NCI-H2081 treated with DMSO at 0.1 percent for 48 hours (cell line): ENCODE measurements at places on chromosomes 12 and 14.

GRCh38 chr14:33484264-33484663 is 466.6 kb downstream of the EGLN3 start:
- no peak for DNase-seq

DNA sequence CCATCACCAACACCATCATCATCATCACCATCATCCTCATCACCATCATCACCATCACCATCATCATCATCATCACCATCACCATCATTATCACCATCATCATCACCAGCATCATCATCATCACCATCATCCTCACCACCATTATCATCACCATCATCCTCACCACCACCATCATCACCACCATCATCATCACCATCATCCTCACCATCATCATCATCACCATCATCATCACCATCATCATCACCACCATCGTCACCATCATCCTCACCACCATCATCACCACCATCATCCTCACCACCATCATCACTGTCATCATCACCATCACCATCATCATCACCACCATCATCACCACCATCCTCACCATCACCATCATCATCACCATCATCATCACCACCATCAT is 113.0 kb upstream of the TMEM233 start:
- DNase-seq, result no peak

DNA sequence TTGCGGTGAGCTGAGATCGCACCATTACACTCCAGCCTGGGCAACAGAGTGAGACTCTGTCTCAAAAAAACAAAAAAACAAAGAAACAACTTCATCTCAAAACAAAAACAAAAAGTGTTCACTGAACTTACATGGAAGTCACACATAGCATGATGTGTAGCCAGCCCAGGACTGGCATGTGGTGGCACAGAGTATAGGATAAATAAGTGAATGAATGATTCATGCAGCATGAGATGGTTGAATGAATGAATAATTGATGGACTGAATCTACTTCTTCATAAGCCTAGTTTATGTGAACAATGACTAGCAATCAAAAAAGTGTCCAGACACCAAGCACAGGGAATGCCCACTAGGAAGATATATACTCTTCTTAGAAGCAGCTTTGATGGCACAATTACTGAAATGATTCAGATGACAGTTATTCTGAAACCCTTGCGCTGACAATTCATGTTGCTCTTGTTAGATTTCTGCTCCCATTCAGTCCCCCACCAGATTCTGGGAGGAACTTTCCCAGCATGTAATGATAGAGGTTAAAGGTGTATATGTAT is 31.6 kb upstream of the SERPINA6 start:
- DNase-seq, result no peak

- no peak for DNase-seq
Measured at GRCh38 chr14:94058674-94059138, 22.3 kb downstream of the DDX24 start.
